Heart right ventricle (tissue), 16 donors: ENCODE measurements at places on chromosomes 2 and 18. TPM values are rescaled to one million over a fixed set of nuclear protein-coding genes. Genes with fewer than 3 reads are reported as not detected.

GRCh38 chr2:226023946-226024345, 624.4 kb downstream of the NYAP2 start:
- DNase-seq = no peak

- no peak for DNase-seq
These were observed 328.2 kb upstream of the CNTNAP5 start for GRCh38 chr2:123696799-123697410.

DNA sequence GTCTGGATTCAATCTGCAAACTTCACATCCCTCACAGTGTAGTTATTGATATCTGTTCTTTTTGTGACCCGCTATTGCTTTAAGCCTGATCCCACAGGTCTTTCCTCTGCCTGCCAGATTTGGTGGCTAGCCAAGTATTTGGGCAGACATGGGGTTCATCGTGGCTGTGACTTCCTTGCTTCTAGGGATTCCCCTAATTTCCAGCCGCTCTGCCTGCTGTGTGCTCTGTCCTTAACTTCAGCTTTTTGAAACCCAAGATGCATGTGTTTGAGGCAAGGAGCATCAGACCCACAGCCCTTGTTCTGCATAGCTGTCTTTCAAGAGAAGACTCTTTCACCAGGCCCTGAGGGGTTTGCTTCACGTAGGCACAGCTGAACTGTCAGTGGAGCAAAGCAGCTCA, 54.2 kb downstream of the NCAPH start:
- no peak for DNase-seq

DNA sequence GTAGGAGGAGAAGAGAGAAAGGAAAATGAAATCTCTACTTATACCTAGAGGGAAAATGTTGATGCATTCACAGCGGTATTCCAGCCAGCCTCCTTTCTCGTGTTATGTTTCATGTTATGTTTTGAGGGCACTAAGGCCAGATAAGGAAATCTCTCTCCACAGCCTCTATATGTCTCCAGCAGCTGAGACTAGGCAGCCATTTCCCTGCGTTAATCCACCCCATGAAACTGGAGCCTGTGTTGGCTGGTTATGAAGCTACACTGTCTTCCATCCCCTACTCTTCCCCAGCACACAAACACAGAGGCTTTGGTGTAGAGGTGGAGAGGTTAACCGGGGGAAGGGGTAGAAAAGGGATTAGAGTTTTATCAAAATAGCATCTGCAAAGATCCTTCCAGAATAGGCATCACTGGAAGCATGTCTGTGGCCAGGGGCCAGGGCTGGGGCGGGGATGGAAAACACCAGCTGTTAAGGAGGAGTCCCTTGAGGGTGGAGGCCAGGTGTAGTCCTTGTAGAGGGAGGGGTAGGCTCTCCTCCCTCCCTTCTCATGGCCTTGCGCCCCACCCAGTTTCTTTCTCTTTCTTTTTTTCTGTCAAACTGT, 100.9 kb upstream of the TNP1 start:
- no peak for DNase-seq

DNA sequence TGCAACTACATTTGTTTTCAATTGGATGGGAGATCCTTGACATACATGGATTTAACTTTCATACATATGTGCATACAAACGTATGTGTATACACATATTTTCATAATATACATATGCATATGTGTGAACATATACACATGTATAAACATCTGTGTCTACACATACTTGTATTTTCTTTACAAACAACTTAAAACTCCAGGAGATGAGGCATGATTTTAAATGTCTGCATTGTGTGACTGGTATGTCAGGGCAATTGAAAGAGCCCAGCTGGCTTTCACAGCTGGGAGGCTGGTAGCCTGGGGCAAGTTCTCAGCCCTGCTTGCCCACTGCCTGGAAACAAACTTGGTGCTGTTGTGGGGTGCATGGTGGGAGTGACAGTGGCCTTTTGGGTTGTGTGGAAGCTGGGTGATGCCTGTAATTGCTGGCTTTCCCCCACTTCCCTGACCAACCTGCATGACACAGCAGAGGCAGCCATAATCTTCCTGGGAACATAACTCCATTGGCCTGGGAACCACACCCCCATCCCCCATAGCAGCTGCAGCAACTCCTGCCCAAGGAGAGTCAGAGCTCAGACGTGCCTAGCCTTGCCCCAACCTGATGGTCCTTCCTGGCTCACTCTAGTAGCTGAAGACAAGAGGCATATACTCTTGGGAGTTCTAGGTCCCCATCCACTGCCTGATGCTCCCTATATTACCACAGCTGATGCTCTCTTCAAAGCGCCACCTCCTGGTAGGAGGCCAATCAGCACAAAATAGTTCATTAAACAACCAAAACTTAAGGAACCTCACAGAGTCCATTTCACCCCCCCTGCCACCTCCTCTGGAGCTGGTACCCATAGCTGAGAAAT, 158.3 kb downstream of the CERS6 start:
- no peak for DNase-seq

The MATN3 gene
- not detected for total RNA-seq
